Caco-2 (cell line): ENCODE measurements at places on chromosomes 1 and 21.

DNA sequence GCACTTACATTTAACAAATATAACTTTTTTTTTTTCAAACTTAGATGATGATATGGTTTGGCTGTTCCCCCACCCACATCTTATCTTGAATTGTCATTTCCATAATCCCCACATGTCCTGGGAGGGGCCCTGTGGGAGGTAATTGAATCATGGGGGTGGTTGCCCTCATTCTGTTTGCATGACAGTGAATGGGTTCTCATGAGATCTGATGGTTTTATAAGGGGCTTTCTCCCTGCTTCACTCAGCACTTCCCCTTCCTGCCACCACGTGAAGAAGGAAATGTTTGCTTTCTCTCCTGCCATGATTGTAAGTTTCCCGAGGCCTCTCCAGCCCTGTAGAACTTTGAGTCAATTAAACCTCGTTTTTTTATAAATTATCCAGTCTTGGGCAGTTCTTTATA lies 432.6 kb downstream of the AMY1C start:
- DNase-seq, result no peak

DNA sequence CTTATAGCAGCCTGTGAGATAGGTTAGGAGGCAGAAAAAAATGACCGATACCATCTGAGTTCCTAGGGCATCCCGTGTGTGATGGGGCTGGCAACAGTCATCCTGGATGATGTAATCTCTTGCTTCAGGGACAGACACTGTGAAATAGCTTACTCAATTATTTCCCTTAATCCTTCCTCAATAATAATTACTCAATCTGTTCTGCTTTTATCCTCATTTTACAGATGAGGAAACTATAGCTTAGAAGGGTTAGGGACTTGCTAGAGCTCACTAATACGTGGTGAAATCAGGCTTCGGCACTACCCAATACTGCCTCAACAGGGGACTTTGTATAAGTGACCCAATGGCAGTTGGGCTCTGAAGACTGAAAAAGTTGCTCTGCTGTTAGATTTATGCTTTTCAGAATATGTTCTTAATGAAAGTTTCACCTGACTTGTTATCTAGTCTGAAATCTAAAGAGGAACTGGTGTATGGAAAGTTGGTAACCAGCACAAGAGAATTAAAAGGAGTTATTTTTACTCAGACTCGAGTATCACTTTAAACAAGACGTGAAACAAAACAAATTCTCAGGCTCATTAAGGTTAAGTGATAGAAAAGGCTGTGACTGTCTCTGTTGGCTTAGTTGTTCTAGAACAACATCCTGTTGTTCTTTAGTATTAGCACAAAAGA lies 14.4 kb downstream of the CD55 start:
- DNase-seq, result no peak

GRCh38 chr1:191575180-191575579 lies 583.1 kb upstream of the RGS18 start:
- no peak for DNase-seq

- no peak for DNase-seq
Observed at GRCh38 chr21:29115899-29116298, 14.5 kb upstream of the MAP3K7CL start.

DNA sequence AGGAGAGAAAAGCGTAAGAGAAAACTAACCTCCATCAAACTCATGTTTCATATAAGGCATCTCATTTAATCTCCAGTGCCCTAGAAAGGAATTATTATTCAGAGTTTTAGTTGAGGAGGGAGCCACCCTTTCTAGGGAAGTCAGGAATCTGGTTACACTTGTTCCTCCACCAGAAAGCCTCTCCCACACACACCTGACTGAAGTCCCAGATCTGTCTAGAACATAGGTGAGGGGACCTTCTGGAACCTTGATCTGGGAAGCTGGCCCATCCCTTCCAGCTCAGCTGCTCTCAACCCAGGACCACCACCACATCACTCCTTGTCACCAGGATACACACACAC lies 1.9 kb upstream of the DENND2D start:
- DNase-seq, result peak; percentile 30

- no peak for DNase-seq
Observed at GRCh38 chr1:173913111-173913510, 4.0 kb downstream of the SERPINC1 start.

- DNase-seq, result no peak
Observed at GRCh38 chr1:89842567-89843272, 21.9 kb downstream of the LRRC8D start.

- no peak for DNase-seq
Observed at GRCh38 chr21:35053356-35054096, 4.4 kb upstream of the RUNX1 start.

DNA sequence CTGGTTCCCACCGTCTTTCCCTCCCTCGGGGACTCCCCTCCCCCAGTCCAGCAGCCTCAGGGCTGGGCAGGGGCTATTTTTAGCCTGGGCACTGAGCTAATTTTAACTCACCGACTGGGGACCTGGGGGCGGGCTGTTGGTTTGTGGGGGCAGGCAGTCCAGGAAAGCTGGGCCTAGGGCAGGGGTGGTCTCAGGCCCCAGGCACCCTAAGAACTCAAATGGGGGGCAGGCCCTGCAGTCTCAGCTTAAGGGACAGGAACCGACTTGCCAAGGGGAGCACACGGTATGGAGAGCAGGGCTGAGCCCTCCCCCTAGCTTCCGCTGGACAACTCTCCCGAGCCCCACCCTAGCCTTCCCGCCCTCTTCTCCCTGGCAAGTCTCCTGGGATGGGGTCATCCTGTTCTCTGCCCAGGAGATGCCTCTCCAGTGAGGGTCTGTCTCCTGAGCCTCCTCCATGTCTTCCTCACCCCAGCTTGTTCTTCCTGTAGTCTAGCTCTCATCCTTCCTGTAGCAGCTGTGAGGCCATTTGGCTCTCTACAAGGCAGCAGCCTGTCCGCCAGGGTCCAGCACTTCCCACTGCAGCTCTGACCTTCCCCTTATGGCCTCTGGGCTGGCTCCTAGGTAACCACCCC lies 10.1 kb downstream of the MEF2D start:
- no peak for DNase-seq

- DNase-seq, result peak; percentile 39
Observed at GRCh38 chr1:1782399-1783221, 4.3 kb upstream of the NADK start.
